ENCODE measurements at places on chromosomes 11 and 22.

- no peak for DNase-seq
Measured at GRCh38 chr11:97269527-97269926, 879.7 kb downstream of the JRKL start.

GRCh38 chr11:68160100-68160695, 39.0 kb upstream of the CHKA start:
- DNase-seq: no peak

DNA sequence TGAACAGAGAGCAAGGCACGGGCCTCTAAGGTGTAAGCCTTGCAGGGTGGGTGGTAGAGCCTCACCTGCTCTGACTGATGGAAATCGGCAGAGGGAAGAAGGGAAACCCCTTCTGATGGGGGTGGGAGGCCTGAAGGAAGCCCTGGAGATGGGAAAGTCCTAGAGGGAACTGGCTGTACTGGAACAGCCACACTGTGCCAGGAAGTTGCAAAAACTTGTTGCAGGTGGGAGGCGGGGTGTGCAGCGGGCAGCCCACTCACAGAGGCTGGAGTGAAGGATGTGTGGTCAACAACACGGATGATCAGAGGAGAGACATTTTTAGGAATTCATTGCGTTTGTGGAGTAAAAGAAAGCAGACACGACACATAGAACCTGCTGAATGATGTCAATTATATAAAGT, 91.3 kb downstream of the ZC3H12C start:
- DNase-seq: no peak

DNA sequence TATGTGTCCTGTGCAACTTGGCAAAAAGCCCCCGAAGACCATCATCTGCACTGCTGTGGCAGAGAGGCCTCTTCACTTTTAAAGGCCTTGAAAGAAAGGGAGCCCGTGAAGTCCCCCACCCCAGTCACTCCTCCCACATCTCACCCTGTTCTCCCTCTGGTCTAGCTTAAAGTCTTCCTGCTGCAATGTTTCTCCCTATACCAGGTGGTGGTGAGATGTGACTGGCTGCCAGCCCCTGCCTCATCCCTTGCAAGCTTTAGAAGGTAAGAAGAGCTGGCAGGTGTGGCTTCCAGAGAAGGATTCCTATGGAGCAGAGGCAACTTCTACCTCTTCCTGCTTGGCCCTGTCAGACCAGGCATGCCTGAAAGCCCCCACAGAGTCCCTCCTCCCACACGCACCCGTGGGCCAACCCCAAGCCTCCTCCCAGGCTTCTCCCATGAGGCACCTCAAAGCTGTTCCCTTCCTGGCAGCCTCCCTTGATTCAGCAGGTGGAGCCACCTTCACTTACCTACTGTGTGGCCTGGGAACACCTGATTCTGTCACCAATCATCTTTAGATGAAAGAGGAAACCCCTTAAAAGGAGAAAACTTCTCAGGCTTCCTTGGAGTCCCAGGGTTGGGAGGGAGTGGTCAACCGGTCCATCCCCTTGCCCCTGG, 4.0 kb upstream of the TRIM29 start:
- DNase-seq: peak; percentile 85

DNA sequence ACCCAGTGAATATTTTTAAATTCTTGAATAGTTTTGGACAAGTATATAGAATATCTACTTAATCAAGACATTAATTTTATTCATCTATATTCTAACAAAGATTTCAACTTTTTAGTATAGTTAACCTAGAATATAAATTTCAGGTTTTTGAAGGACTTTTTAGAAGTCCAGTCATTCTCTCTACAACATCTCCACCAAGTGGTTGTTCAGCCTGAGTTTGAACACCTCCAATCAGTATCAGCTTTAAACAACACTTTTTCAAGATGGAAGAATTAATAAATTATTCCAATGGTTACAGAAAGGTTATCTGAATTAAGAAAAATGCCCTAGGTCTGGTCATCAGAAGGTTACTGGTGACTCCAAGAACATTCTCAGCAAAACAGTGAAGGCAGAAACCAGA, 31.8 kb downstream of the EIF3M start:
- DNase-seq: no peak

GRCh38 chr22:49406879-49407587, 420.6 kb downstream of the BRD1 start:
- DNase-seq: peak; percentile 93

GRCh38 chr22:37753746-37754145, 54.0 kb upstream of the GCAT start:
- DNase-seq: no peak

- DNase-seq: no peak
Measured at GRCh38 chr11:14902650-14903350, 10.8 kb upstream of the CYP2R1 start.

DNA sequence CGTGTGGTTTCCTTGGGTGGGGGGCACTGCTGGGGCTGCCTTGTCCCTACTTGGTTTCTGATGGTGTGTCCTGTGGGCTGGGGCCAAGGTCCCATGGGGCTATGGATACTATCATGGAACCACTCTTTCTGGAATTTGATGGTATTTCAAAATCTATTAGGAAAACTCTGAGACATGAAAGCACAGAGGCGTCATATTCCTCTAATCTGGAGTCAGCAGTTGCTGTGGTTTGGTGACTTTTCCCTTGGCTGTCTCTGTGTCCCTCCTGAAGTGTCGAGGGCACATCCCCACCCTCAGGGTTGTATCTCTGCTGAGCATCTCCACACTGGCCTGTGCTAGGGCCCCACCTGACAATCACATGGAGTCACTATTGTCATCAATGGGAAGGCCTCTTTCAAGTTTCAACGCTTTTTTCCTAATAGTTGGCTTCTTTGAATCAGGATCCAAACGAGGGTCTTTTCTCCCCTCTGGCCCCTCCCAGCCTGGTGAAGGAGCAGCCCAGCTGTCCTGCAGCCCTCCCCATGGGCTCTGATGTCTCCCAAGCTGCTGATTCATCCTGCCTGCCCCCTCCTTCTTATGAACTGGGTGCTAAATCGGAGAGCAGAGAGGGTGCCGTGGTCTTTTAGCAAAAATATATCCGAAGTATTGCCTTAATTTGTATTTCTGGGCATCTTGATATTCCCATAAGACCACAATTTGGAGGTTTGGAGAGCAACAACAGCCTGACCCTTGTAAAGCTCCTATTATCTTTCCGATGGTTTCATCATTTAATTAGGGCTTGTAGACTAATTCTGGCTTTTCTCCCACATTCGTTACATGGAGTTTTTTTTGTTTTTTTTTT, 38.5 kb downstream of the MED15 start:
- DNase-seq: no peak

GRCh38 chr11:35740061-35740799, 77.7 kb downstream of the TRIM44 start:
- no peak for DNase-seq

DNA sequence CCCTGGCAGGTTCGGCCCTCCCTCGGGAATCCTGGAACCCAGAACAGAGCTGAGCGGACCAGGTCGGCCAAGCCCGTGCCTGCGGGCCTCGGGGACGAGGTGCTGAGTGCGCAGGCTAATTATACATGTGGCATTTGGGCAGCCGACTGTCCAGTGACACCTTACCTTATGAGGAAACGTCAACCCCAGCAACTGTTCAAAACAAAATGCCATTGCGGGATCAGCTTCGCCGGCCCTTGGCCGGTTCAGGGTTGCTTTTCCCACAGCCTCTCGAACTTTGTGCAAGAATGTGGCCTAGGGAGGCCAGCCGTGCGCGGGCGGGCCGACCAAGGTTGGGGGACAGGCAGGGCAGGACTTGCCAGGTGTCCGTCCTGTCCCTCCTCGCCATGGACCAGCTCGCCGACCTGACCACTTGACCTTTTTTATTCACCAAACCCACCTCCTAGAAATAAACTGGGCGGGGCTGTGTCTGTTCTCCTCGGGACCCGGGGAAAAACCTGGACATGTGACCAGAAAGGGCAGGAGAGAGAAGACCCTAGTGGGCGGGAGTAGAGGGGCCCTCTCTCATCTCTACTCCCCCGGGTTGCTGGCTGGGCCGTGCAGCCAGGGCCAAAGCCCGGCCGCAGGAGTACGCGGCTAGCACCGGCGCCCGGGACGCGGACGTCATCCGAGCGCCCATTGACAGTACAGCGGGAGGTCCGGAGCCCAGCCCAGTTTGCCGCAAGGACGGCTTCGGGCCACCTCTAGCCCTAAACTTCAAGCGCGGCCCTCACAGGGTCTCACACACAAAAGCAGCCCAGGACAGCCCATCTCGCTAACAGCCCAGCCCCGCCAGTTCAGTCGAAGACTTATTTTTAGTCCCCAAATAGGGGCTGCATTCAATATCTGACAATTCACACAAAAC, 134.3 kb upstream of the C11orf58 start:
- no peak for DNase-seq

GRCh38 chr22:19555651-19556050, 31.4 kb upstream of the CLDN5 start:
- no peak for DNase-seq

GRCh38 chr11:68813773-68814172, 27.9 kb downstream of the CPT1A start:
- DNase-seq: no peak

- DNase-seq: no peak
Measured at GRCh38 chr11:13963169-13963948, 836 bp downstream of the SPON1 start.

GRCh38 chr22:35425971-35426800, 26.2 kb downstream of the MCM5 start:
- DNase-seq: no peak

GRCh38 chr11:47268448-47269001, 1.4 kb upstream of the MADD start:
- DNase-seq: no peak

DNA sequence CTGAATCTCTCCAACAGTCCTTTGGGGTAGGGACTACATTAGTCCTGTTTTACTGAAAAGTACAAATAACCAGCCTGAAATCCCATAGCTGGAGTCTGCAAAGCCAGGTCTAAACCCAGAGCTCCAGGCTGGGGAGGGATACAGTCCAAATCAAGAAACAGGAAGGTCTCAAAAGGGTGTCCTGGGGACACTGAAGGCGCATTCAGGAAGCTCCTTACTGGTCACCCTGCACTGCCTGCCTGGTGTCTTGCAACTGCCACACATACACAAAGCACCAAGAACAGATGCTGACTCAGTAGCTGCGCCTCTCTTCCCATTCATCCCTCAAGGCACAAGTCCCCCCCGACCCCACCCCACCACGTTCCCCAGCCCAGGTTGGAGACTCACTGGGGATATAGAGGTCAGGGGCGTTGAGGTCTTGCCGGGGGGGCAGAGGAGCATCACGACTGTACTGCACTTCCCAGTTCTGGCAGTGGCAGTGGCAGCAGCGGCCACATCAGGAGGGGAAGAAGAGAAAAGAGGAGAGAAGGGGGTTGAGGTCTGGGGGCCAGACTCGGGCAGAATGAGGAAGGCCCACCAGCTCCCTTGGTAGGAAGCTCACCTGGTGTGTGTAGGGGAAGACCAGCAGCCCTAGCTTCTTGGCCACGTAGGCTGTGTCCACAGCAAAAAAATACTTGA, 1.6 kb downstream of the YIF1A start:
- DNase-seq: no peak

GRCh38 chr11:57480409-57481137, 20.2 kb downstream of the RTN4RL2 start:
- DNase-seq: no peak

DNA sequence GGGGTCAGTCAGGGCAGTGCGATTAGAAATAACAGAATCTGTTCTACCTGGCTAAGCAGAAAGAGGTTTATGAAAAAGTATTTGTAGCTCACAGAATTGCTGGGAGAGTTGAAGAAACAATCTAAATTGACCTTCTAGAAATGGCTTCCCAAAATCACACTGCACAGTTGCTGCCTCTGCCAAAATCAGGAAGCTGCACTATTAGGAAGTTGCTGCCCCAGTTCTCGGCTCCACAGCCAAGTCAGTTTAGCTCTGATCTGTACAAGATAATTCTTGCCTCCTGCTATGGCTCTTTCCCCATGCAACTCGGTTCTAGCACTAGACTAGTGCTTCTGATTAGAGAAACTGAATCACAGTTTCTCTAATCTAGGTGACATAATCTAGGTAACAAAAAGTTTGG, 16.0 kb upstream of the CCDC90B start:
- no peak for DNase-seq

DNA sequence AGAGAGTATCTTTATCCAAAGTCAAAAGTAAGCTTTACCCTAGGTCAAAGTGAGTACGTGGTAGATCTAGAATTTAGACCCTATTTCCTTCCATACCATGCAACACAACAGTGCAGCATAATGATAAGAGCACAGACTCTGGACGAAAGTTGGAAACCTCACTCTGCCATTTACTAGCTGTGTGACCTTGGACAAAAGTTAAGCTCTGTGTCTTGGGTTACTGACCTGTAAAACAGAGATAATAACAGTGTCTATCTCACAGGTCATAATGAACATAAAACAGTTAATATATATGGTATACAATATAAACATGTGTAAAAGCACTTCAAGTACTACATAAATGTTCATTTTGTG, 13.6 kb upstream of the CHRNA10 start:
- no peak for DNase-seq

- no peak for DNase-seq
Measured at GRCh38 chr11:69919659-69920344, 100.6 kb upstream of the FGF3 start.

- no peak for DNase-seq
Measured at GRCh38 chr11:70501933-70502540, 103.7 kb downstream of the CTTN start.

- no peak for DNase-seq
Measured at GRCh38 chr11:111452146-111452545, 60.0 kb downstream of the BTG4 start.

- no peak for DNase-seq
Measured at GRCh38 chr11:33692013-33692504, 8.6 kb downstream of the C11orf91 start.

DNA sequence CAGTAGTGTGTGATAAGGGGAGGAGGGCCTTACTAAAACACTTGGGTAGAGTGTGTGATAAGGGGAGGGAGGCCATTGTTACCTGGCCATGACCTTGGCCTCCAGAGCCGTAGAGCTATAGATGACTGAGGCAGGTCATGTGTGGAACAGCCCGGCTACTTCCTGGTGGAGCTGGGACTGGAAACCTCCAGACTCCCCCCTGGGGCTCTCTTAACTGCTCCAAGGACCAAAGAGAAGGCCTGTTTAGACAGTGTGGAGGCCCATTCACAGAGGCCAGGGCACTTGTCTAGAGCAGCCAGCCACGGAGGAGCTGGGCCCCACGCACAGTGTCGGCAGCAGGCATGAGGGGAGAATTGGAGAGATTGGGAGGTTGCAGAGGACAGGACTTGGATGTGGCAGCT, 12.5 kb upstream of the MICALL1 start:
- no peak for DNase-seq

All from vagina (tissue), 2 donors.